Fibroblast of the conjunctiva (primary cell): ENCODE measurements at places on chromosomes 5 and 9.

GRCh38 chr5:93915142-93915553 is 173.7 kb upstream of the POU5F2 start:
- peak; percentile 33 for DNase-seq

GRCh38 chr9:76456202-76456926 is 2.6 kb upstream of the GCNT1 start:
- DNase-seq: no peak

GRCh38 chr5:14944996-14945395 is 73.4 kb upstream of the ANKH start:
- DNase-seq: no peak

DNA sequence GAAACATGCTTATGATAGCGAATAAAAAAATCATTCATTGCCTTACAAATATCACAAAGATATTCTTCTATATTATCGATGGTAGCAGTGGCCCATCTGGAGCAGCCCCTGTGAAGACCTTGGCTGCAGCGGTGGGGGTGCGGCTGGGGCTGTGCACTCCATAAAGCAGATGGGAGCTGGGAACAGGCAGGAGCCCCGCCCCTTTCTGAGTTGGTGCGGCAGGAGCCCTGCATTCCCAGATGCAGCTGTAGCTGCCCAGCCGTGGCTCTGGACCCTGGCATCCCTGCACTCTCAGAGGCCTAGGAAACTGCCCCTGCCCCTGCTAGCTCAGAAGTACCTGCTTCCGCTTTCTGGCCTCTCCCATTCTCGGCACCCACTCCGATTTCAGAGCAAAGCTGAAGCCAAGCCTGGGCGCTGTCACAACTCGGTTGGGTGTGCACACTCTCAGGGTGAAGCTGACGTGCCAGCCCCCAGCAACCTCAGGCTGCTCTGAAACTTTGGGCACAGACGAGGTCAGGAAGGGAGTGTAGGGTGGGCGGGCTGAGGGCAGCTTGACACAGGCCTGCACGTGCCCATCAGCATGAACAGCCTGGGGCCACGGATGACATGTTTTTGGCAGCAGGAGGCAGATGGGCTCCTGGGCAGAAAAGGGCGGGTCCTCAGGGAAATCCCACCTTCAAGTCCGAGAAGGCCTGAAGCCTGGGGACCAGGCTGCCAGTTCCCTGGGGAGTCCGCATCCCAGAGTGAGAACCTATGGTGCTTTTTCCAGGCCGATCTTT is 1440.8 kb upstream of the ACO1 start:
- no peak for DNase-seq

- no peak for DNase-seq
These were observed 172.9 kb downstream of the ZDHHC21 start for GRCh38 chr9:14520341-14520740.

DNA sequence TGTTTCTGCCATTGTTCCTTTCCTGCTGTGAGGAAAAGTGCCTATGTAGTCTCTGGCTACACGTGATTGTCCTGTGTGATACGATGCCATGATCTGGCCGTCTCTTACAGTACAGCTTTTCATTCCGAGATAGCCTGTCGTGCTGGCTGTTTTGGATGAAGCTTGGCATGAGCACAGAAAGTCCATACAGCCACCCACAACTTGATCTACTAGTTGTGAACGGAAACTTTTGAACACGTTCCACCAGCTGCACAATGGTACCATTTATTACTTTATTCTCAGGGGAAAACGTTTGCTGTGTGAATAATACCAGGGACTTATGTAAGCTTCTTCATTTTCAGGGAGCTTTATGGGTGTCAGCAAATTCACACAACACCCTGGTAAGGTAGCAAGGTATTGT is 217.6 kb upstream of the ANKRD55 start:
- DNase-seq: no peak

GRCh38 chr5:119694284-119694683 is 64.9 kb downstream of the FAM170A start:
- DNase-seq: no peak

DNA sequence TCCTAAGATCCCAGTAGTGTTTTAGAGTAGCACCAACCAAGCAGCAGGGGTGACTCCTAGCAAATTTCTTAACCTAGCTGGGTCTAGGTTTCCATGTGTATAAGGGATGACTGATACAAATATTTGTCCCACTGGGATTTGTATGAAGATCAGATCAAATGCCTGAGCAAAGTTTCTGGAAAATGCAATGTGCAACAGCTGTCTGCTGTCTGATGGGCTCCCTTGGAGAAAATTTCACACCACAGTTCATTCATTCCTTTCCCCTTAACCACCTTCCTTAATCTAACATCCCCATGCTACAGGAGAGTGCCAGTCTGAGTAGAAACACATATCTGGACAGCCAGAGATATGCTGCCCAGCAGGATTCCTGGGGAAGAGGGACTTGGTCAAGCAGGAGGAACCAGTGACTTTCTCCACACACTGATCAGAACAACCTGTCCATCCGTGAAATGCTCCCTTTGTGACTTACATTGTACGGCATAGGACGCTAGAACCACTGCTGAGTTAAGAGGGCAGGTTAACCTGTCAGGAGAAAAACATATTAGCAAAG is 53.3 kb downstream of the PTPN3 start:
- no peak for DNase-seq

DNA sequence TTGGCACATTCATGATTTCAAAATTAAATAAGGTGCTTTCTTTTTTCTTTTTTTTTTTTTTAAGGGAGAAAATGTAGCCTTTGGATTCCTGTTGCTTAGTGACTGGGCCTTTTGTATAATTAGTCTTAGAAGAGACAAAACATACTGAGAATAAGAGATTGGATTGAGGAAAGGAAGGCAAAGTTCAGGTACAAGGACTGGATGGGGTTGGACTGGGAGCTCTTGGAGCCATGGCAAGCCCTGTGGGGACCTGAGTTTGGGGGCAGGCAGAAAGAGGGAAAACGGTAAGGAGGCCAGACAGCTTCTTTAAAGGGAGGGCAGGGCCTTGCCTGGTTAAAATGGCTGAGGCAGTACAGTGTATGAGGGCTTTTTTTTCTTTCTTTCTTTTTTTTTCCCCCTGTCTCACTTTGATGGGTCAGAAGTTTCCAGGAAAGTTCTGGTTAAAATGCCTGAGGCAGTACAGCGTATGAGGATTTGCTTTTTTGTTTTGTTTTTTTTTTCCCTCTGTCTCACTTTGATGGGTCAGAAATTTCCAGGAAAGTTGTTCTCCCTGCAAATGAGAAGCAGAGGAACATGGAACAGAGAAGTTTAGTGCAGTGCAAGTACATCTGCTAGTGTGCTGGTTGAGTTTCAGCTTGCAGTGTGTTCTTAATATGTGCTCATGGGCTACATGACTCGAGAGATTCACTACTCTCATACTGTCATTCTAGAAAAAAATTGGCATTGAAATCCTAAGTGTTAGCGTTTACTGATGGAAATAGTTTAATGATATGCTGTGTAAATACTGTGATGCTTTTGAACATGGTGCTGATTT is 16.8 kb downstream of the SNX18 start:
- DNase-seq: no peak

DNA sequence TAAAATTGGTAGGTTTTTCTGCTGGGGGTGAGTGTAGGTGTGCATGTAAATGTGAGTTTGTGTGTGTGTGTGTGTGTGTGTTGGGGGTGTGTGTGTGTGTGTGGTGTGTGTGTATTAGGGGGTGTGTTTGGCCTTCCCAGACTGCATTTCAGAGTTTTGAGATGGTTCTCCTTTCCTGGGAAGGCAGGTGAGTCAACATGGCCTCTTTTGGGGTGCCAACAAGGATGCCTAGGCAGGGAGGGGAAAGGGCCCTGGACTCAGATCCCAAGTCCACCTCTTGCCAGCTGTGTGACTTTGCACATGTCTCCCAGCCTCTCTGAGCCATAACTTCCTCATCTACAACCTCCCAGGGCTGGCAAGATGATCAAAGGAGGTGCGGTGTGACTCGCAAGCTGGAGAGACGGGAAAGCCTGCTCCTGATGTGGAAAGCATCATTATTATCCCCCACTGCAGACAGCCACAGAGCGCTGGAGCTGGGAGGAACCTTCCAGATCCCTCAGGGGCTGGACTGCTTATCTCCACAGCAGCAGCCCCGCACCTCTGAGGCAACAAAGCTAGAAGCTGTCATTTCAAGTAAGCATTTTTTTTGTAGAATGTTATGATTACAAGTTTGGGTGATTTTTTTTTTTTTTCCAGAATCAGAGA is 63.5 kb upstream of the TBC1D2 start:
- no peak for DNase-seq

DNA sequence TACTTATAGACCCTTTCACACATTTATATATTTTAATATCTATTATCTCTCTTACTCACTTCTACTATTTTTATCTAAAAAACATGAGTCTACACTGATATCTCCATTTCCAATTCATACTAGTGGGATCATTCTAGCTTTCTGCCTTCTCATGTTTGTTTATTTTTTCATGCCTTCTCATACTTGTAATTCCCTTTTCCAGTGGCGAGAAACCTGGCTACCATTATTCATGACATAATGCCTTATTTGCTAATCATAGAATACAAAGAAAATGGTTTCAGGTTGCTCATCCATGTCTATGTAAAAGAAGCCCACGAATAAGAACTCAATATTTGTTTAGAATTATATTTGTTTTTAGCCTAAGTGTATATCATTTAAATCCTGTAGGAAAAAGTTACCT is 232.7 kb upstream of the ACTBL2 start:
- no peak for DNase-seq

DNA sequence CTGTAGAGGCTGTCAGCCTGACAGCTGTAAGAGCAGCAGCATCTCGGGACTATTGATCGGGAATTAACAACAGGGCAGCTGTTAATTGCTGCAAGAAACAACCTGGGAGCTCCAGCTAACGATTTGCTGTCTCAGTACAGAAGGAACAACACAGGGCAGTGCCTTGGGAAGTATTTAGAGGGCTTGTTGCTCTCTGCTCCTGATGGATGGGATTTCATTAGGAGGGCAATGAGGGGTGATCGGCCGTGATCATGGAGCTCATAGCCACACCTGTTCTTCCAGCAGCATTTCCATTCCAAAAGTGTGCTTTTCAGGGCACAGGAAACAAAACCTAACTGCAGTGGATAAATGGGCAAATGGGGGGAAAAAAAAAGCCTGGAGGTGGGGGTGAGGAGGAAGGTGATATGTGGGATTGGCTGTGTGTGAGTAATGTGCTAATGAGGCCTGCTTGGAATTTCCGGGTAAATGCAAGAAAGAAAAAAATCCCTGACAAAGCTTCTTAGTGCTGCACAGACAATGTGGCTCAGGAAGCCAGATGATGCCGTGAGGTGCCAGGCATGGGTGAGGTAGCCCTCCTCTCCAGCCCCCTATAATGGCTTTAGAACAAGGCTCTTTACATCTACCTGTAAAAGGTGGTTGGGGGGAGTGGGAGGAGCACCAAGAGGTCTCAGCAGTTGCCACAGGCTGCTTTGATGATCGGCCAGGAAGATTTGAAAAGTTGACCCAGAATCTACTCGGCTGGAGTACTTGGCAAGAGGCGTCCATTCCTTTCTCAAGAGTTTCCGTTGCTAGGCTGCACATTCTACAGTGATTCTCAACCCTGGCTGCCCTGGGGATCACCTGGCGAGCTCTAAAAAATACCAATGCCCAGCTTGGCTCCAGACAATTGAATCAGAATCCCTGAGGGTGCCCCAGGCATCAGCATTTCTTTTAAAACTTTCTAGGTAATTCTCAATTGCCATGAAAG is 139.5 kb upstream of the KLF9 start:
- no peak for DNase-seq

- DNase-seq: no peak
These were observed 33.5 kb upstream of the ADAM19 start for GRCh38 chr5:157608972-157609565.

DNA sequence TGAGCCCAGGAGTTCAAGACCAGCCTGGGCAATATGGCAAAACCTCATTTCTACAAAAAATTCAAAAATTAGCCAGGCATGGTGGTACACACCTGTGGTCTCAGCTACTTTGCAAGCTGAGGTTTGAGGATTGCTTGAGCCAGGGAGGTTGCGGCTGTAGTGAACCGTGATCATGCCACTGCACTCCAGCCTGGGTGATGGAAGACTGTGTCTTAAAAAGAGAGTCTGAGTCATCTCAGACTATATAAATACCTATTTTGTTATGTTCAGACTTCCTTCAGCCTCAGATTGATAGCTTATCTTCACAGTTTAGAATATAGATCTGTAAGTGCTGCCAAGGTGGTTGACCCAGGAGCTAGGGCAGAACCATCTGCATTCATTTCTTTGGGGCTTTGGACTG is 1.6 kb upstream of the PAIP2 start:
- DNase-seq: no peak

DNA sequence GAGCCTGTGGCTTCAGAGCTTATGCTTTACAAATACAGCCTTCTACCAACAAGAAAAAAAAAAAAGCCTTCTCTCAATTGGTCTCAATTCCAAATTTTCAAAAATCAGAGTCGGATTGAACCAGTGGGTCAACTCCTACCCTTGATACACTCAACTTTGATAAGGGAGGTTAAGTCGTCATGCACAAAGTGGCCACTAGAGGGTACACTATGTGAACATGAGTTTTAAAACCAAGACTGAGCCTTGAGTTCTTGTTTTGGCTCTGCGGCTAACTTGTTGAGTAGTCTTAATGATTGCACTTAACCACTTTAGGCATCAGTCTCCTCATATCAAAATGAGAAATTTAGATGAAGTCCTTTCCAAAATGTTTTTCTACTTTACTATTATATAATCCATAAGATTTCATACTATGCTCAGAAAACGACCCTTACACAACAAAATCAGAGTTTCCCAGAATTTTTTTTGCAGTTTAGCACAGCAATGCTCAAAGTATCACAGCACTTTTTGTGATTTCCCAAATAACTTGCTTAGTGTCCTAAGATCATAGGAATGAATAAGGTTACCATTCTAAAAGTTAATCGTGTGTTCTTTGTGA is 92.9 kb upstream of the MTAP start:
- DNase-seq: peak; percentile 27

GRCh38 chr5:113512341-113512740 is 1.2 kb upstream of the YTHDC2 start:
- DNase-seq: no peak

DNA sequence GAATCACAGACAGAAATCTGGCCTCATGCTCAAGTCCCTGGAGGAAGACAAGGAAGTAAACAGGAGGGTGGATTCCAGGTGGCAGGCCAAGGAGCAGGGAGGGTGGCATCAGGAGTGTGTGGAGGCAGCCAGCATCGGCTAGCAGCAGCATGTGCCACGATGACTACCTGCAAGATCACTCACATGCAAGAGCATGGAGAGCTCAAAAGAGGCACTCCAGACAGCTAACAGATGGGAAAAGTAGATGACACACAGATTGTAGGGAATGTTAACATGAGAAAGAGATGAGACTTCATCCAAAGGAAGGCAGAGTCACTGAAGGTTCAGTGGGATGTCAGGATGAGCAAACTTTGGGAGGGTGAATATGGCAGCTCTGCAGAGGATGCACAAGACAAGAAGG is 104.3 kb downstream of the SEMA5A start:
- DNase-seq: no peak

GRCh38 chr9:17623965-17624364 is 45.1 kb downstream of the SH3GL2 start:
- DNase-seq: no peak

- no peak for DNase-seq
These were observed 49.9 kb downstream of the IRX2 start for GRCh38 chr5:2701592-2701991.

GRCh38 chr9:106697750-106698502 is 165.0 kb upstream of the ZNF462 start:
- peak; percentile 55 for DNase-seq
